ENCODE measurements at places on chromosomes 7 and 10.

GRCh38 chr10:17756557-17757217, 4.7 kb downstream of the TMEM236 start:
- DNase-seq = no peak

DNA sequence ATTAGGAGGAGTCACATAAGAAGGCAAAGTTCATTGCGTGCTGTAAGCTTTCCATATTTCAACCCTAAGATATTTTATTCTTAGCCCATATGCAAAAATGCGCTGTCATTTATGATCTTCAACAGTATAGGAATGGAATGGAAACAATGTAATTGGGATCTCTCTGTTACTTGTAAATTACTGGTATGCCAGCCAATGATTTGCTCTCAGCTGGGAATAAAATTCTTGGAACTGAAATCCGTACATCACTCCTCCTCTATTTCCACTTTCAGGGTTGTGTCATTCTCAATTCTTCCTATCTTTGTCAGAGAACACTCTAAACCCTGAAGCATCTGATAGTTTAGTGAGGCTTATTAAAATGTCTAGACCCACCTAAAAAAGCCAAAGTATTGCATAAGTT, 80.7 kb upstream of the STEAP4 start:
- DNase-seq = no peak

GRCh38 chr7:77691892-77692491, 4.3 kb upstream of the RSBN1L start:
- DNase-seq = no peak

GRCh38 chr7:96663871-96664445, 45.7 kb downstream of the SEM1 start:
- no peak for DNase-seq

DNA sequence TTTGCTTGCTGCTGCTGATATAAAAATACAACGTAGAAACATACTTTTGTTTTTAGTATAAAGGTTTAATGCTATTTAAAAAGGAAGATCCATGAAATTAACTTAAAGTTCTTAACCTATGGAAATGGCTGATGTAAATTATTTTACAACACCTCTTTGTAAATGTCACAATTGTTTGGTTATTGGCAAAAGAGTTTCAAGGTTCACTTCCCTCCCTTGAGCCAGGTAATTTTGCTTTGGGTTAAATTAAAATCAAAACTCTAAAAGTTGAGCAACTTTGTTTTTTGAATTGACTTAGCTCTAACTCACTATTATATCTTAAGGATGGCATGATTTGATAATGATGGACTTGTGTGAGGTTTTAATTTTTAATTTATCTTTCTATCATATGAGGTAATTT, 39.2 kb upstream of the CYP2C18 start:
- DNase-seq = no peak

GRCh38 chr10:131448883-131449282, 137.4 kb upstream of the TCERG1L start:
- no peak for DNase-seq

DNA sequence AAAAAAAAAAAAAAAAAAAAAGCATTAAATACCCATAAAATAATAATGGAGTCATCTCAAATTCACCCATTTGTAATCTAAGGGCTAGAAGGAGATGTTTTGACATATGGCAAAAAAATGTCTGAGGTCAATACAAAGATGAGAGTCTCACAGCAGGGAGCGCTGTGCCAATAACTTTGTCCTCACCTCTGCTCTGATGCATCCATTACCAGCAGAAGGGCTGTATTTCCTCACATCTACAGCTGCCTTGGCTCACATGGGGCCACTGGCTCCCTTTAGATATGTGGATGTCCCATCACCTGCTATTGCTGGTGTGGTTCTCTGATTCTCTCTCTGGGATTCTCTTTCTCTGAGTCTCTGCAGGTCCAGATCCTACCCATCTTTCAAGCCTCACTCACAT, 90.3 kb upstream of the FAM133B start:
- DNase-seq = peak; percentile 77

- no peak for DNase-seq
These were observed 47.9 kb upstream of the FEZF1 start for GRCh38 chr7:122352454-122352853.

GRCh38 chr7:156566812-156567549, 73.6 kb upstream of the RNF32 start:
- DNase-seq = no peak
